ENCODE measurements at places on chromosomes 1 and 21.

GRCh38 chr1:201591348-201591747 lies 52.4 kb downstream of the NAV1 start:
- no peak for DNase-seq

GRCh38 chr21:46442938-46443337 lies 15.8 kb upstream of the DIP2A start:
- no peak for DNase-seq

DNA sequence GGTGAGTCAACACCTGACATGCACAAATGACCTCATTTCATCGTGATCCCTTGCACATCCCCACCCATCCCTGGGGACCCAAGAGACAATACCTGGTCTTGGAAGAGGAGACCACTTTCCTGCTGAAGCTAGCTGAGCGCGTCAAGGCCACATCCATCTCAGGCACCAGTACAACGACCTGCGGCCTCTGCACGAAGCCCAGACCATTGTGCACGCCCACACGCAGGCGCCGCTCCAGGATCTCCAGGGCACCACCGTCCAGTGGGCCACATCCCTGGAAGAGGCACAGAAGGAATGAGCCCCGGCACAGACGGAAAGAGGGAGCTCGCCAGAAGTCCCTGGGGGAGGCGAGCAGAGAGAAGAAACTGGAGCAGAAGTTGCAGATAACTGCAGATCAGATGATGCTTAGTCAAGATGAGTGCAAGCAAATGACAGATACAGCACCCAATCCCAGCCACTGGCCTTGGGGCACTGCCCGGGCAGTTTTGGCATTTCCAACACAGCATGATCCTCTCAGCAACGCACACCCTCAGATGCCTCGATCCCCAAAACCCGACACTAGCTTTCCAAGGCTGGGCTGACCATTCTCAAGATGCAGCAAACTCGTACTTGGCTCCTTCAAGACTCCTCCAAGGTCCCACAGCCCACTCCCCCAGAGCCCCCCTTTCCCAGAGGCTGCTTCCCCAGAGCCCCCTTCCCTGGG lies 44.1 kb downstream of the NPHP4 start:
- DNase-seq: no peak

DNA sequence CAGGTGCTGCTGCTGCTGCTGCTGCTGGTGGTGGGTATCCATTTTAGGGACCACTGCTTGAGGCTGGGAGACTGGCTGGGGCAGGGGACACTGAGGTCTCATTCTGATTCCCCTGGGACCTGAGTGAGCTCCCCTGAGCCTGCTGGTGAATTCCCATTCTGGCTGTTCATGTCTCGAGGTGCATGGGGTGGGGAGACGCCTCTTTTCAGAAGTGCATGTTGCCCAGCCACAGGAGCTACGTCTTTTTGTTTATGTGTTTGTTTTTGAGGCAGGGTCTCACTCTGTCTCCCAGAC lies 133.4 kb downstream of the RHOU start:
- DNase-seq: no peak

- DNase-seq: no peak
Observed at GRCh38 chr1:189313488-189313887, 1164.2 kb downstream of the BRINP3 start.

GRCh38 chr1:167130829-167131510 lies 37.1 kb downstream of the STYXL2 start:
- no peak for DNase-seq

- DNase-seq: no peak
Observed at GRCh38 chr1:59391212-59392179, 94.6 kb downstream of the FGGY start.

GRCh38 chr1:58251430-58252073 lies 295.0 kb downstream of the OMA1 start:
- no peak for DNase-seq

Measured in CD4-positive, alpha-beta T cell treated with Interleukin-1 beta for 1 hour (primary cell).